ENCODE measurements at places on chromosomes 6 and 20.
A peak's percentile ranks its signal among the peaks of the same experiment; 100 is the strongest.

GRCh38 chr20:21839982-21840381 is 134.5 kb downstream of the PAX1 start:
- no peak for DNase-seq

DNA sequence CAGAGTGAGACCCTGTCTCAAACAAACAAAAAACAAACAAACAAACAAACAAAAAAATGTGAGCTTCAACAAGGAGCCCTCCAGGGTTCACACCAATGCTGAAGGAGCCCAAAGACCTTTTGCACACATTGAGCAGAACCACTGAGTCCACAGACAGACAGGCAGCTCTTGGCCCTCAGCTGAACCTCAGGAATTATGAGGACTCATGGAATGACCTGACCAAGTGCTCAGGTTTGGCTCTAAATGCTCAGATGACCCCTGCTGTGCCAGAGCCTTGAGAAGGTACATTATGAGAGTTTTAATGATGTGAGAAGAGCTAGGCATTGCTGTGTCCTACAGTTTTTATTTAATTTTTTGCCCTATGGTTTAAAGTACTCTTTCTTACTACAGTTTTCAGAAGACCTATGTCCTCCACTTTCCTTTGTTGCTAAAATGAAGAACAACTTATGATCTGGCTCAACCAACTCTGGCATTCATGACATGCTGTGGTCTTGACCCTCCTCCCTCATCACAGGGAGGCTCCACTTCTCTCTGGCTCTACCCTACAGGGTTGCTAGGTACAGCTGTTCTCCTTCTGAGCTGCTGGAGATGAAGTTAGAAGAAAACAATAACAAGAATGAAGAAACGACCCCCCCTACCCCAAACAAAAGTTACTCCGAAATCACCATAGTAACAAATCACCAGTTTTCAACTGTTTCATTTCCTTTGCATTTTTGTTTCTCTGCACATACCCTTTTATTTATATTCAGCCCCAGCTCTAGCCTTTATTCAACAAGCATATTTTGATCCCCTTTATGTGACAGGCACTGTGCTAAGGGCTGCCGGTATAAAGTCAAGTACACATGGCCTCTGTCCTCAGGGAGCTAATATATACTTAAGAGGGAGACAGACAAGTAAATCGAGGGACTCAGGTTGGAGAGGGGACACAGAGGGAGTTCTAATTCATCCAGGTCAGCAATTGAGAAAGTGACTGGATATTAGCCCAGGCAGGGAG is 128.7 kb upstream of the TRAF3IP2 start:
- peak; percentile 63 for DNase-seq

DNA sequence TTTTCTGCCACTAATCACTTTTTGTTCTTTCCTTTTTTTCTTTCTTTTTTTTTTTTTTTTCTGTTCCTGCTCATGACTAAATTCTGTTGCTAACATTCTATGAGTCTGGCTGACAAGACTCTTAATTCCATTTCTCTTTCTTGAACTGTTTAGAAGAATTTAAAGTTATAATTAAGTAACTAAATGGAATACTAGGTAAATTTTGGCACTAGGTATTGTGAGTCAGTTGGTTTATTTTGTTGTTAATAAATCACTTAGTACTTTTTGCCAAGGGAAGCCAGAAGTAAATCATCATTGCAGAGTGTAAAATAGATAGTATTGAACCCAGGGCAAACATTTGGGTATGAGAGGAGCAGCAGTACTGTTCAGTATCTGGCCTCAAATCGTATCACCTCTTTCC is 42.0 kb upstream of the PRDM1 start:
- DNase-seq, result no peak

- no peak for DNase-seq
Observed at GRCh38 chr20:32364554-32365208, 6.5 kb downstream of the ASXL1 start.

GRCh38 chr20:62186887-62187866 is 4.3 kb downstream of the MTG2 start:
- peak; percentile 39 for DNase-seq

DNA sequence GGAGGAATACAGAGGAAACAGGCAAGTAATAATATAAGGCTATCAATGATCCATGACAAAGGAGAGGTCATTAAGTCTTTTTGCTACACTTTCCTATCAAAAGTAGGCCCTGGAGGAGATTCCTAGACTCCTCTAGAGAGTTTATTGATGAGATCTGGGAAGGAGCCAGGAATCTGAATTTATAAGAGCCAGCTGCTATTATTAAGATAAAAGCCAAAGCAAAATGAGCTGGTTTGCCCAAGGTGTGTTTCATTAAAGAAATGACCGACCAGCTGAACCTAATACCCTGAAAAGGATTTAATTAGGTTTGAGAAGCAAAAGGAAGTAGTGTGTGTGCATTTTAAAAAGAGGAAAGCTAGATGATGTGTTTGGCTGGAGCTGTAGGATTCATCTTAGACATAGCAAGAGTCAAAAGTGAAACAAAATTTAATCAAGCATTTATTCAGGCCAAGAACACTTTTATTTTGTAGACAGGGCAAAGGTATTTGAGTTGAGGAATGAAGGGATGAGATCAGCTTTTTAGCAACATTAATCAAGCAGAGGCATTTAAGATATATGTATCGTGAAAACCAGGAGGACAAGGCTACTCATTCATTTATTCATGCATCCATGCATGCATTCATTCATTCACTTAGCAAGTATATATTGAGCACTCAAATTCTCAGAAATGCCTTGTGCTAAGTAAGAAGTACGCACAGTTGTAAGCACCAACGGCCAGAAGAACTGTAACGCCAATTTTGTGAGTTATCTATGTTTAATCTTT is 43.5 kb upstream of the SCAF8 start:
- no peak for DNase-seq

DNA sequence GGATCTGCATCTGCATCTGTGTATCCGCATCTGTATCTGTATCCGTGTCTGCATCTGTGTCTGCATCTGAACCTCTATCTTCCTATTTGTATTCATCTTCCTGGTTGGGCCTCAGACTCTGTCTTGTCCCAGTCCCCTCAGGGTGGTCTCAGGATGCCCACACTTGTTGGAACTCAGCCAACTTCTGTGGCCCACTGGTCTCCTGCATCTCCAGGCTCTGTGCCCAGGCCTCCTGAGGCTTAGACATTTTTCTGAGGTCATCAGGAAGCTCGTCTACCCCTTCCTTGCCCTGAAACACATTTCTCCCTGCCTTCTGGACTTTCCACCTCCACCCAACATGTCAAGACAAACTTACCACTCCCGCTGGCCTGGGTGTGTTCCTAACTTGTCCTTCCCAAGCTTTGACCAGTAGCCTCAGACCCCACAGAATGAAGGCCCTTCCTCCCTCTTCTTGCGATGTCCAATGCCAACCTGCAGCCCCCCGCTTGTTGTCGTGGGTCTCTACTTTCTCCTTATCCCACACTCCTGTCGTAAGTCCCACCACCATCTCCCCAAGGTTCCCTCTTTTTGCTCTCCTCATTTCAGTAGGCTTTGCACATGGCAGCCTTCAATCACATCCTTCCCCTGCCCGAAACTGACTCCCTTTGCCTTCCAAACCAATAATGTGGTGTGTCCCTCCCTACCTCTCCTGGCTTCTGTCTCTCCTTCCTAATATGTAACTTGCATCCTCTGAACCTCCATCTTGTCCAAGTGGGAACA is 176.5 kb downstream of the DLL1 start:
- no peak for DNase-seq

DNA sequence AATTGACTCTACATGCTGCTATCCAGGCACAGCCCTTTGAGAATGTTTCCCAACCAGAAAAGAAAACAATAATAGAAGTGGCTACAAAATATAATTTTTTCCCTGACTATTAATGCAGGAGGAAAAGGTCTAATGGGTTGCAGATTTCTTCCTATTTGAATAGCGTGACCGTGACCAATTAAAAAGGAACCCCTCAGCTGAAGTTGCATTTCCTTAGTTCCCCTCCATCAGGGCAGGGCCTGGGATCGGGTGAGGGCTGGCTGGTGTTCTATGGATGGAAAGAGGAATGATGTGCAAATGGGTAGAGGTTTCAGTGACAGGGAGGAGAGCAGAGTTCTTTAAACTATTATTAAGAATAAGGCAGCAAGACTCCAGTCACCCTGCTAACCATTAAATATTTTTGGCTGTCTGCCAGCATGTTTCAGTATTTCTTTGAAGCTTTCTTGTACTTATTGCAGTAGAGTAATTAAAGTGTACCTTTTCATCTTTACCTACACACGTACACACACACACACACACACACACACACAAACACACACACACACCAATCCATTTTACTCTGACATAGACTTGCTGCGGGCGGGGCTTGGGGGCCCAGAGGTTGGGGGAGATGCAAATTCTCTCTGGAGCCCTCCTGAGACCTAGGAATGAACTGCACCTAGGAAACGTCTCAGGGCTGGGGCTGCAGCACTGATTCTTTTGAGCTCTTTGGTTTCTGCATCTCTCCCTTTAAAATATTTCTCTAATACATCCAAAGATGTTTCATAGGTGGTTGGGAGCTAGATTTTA is 154.8 kb upstream of the SLC35B3 start:
- DNase-seq, result no peak

- no peak for DNase-seq
Observed at GRCh38 chr6:170575250-170575649, 9.2 kb downstream of the PDCD2 start.

DNA sequence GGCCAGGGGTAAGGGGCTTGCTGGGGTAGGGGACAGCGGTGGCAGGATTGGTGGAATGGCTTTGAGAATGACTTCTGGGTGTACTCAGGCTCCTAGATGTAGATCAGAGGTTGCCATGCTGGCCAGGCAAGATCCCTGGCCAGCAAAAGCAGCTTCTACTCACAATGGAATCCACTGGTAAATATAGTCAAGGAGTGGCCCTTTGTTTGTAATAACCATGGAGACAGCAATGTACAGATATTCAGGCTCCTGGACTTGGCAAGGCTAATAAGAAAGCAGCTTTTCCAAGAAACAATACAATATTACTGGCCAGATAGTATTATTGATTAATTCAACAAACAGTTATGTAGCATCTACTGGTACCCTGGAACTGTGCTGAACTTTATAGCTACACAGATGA is 37.9 kb downstream of the CDH26 start:
- DNase-seq, result no peak

DNA sequence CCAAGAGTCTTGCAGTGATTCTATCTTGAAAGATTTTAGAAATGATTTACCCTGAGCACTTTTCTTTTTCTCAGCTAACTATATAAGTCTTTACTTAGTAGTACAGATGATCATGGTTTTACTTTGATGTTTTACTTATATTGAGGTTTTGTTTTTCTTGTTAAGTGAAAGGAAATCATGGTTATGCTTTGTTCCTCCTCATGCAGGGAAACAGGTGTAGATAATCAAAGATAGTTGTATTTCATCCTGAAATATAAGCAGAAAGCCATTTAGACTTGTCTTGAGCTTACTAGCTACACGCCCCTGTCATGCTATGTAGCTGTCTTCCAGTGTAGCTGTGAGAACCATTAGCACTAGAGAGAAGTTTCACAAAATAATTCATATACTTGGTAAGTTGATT is 113.9 kb downstream of the HIVEP1 start:
- no peak for DNase-seq

DNA sequence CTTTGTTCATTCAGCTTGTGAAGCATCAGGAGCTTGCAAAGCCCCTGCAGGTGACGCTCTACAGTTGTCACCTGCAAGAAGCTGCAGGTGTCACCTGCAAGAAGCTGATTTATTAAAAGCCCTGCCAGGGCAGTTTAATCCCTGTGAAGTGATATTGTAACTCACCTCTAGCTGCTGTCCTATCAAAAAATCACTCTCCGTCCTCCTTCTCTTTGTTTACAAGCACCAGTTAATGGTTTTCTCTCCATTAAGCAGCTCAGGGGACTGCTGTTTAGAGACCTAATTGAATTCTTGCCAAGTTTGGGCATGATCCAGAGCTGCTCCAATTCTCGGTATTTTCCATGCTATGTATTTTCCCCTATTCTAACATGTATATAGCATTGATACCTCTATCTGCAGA is 345.9 kb downstream of the ARHGAP18 start:
- no peak for DNase-seq

DNA sequence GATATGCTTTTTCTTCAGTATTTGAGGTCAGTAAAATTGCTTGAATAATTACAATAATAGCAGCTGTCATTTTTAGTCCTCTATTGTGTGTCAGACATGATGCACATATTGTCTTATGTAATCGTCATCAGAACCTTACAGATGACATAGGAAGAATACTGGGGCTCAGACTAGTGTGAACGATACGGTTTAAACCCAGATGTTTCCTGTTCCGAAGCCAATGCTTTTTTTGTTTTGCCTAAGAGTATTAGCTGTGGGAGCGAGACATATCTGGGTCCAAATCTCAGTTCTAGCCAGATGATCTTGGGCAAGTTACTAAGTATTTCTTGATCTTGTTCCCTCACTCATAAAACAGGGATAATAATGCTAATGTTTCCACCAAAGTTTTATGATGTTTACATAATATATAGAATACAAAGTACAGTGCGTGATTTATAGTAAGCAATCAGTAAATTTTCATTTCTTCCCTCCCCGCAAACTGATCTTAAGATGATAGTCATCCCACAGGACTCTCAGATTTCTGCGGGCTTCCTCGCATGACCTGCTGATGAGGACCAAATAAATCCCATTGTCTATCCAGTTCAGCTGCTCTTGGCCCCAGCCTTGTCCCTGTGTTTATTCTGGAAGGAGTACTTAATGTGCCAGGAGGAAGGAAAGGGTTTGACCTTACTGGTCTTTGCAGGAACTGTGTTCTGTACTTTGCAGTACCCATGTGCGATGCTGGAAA is 98.2 kb downstream of the CAP2 start:
- DNase-seq, result no peak

- no peak for DNase-seq
Observed at GRCh38 chr6:30348957-30349356, 4.0 kb downstream of the RPP21 start.

DNA sequence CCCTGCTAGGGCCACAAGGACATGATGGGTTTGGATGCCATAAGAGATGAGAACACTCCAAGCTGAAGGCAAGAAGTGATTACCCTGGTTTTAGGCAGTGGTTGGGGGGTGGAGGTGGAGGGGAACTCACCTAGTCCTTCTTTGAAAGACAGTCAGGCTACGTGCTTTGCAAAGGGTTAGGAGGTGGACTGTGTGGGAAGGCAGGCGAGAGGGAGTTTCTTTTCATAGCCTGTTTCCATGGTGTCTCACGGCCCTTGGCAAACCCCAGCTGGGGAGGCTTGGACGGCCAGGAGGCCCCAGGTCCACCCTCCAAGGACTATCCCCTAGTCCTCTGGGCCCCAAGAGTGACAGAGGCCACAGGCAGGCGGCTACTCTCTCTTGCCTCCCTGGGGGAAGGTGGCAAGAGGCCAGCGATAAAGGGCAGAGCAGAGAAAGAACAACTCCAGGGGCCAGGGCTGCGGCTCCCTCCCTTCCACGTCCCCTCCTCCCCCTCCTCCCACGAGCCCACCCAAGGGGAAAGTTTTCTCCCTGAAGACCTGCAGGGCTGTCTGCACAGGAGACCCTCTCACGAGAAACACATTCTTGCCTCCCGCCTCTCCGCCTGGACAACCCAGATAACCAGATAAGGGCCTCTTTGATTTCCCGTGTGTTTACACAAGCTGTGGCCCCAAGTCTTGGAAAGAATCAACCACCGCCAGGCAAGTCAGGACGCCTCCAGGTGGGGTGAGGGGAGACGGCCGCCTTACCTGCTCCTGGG is 74.4 kb downstream of the NOL4L start:
- no peak for DNase-seq

GRCh38 chr6:151701911-151702562 is 105.4 kb upstream of the ESR1 start:
- DNase-seq, result no peak

- DNase-seq, result no peak
Observed at GRCh38 chr6:17621003-17621402, 20.9 kb downstream of the FAM8A1 start.

Measured in AG10803 (cell line).